ENCODE measurements at places on chromosomes 7 and 10. TPM values are rescaled to one million over a fixed set of nuclear protein-coding genes. Genes with fewer than 3 reads are reported as not detected.

Gene AGBL3
- total RNA-seq, result 1.8 TPM

Gene ZNF394
- total RNA-seq, result 28.9 TPM

Gene OR2A1
- 0.05 TPM for total RNA-seq

Gene NUTM2E
- total RNA-seq, result not detected

Gene TFR2
- 30.8 TPM for total RNA-seq

Gene AFAP1L2
- 1.1 TPM for total RNA-seq

Gene C10orf105
- 0.04 TPM for total RNA-seq

Measured in activated T-helper 17 cell treated with anti-CD3 and anti-CD28 coated beads, Interleukin-2, amount 50 U/mL, for 72 hours (primary cell).